ENCODE measurements at places on chromosomes 16 and 17. TPM values are rescaled to one million over a fixed set of nuclear protein-coding genes. Genes with fewer than 3 reads are reported as not detected.

GRCh38 chr17:1273492-1274244 lies 3.4 kb downstream of the BHLHA9 start:
- peaks cover 10% of the 10 kb centered on the region for H3K27me3 ChIP-seq
- no peak overlapping the region for H3K27ac ChIP-seq
- DNase-seq: no peak
- H3K4me1 ChIP-seq: peaks cover 9% of the 10 kb centered on the region
- H3K36me3 ChIP-seq: no peaks in the 10 kb centered on the region

GRCh38 chr16:79012671-79013434 lies 587.7 kb downstream of the MAF start:
- DNase-seq: no peak
- no peaks in the 10 kb centered on the region for H3K36me3 ChIP-seq
- no peaks in the 10 kb centered on the region for H3K4me1 ChIP-seq
- no peak overlapping the region for H3K4me3 ChIP-seq
- no peaks in the 10 kb centered on the region for H3K27me3 ChIP-seq
- H3K27ac ChIP-seq: no peak overlapping the region

DNA sequence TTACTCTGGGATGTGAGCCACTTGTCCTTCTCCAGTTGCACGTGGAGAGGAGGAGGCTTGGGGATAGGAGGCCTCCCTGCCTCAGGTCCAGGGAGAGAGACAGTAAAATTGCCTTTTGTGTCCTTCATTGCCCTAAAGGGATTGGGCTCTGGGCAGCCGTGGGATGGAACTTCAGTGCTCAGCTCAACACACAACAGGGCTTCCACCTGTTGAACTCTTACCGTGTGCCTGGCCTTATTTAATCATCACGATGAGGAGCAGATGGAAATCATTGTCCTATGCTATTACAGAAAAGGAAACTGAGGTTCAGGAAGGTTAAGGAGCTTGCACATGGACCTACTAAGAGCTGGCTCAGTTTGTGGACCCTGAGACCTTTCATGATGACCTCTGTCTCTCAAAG lies 92.4 kb upstream of the CDC42EP4 start:
- H3K4me1 ChIP-seq: no peaks in the 10 kb centered on the region
- no peaks in the 10 kb centered on the region for H3K36me3 ChIP-seq
- H3K27ac ChIP-seq: no peak overlapping the region
- no peak for DNase-seq
- no peaks in the 10 kb centered on the region for H3K27me3 ChIP-seq

GRCh38 chr17:48860034-48860433 lies 29.2 kb downstream of the CALCOCO2 start:
- no peaks in the 10 kb centered on the region for H3K27me3 ChIP-seq
- DNase-seq: no peak
- H3K27ac ChIP-seq: no peak overlapping the region
- H3K36me3 ChIP-seq: peaks cover 35% of the 10 kb centered on the region

SLC5A10 gene
- total RNA-seq: not detected

Measured in CD8-positive, alpha-beta memory T cell (primary cell).